ENCODE measurements at places on chromosomes 5 and 9.

DNA sequence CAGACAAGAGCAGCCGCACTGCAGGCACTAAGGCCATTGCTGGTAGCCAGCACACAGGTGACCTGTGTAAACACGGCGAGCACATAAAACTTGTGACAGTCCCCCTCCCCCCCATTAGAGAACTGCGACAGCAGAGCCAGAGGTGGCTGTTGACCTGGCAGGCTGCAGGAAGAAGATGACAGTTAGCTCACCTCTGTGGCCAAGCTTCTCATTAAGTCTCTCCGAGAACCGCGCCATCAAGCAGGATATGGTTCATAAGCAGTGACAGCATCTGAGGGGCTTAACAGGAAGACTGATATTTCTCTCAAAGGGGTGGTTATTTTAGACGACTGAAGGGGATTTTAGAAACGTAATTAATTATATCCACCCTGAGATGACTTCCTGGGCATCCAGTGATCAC is 5.2 kb downstream of the SURF4 start:
- no peak for DNase-seq

- no peak for DNase-seq
Measured at GRCh38 chr5:142438573-142438972, 113.8 kb upstream of the SPRY4 start.

GRCh38 chr9:109828254-109828653 is 48.3 kb downstream of the PALM2AKAP2 start:
- no peak for DNase-seq

DNA sequence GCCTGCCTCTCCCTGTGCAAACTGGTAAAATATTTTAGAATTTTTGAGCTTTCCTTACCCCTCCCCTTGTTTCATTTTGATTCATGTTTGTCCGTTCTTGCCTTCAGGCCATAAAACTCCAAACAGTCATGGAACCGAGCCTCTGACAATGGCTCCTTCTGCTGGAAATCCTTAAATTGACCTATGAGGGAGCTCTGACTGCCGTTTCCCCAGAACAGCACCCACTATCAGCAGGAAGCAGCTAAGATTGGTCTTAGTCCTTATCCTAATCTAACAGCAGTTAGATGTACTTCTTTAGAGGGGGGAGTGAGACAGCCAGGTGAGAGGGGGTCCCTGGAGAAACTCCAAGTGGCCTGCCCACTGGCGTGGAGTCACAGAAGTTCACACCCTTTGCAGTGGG is 106.7 kb downstream of the FAM174A start:
- no peak for DNase-seq

GRCh38 chr9:92740446-92740961 is 24.1 kb downstream of the BICD2 start:
- DNase-seq = no peak

DNA sequence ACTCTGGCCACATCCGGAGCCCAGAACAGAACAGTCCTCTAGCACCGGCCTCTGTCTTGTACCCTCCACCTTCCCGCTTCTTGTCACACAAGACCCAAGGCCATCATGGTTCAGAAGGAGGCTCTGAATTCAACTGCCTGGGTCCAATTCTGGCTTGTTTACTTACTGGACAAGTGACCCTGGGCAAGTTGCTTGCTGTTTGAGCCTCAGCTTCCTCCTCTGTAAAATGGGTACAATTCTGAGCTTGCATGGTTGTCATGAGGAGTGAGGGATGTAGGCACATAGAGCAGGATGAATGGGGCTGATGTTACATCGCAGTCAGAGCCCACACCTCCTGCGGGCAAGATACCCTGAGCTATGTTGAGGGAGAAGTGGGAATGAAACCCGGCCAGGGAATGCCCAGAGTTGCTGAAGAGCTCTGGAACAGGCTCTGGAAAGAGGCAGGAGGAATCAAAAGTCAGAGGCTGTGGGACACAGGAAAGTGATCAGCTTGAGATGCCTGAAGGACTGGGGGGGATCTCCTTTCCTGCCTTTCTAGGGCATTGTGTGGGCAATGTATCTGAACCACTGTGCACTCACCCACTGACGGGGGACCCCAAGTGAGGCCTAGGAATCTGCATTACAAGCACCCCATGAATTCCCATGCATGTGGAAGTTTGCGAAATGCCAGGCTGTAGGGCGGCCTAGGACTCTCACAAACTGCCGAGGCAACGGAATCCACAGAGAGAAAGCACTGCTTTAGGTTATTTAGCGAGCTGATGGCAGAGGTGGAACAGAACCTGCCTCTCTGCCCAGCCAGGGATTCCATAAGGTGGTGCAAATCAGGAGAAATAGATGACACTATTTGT is 29.4 kb upstream of the IL17B start:
- no peak for DNase-seq
